Brain (organoid and tissue), 16 donors: ENCODE measurements at places on chromosomes 2 and 18.
A peak's percentile ranks its signal among the peaks of the same experiment; 100 is the strongest.

DNA sequence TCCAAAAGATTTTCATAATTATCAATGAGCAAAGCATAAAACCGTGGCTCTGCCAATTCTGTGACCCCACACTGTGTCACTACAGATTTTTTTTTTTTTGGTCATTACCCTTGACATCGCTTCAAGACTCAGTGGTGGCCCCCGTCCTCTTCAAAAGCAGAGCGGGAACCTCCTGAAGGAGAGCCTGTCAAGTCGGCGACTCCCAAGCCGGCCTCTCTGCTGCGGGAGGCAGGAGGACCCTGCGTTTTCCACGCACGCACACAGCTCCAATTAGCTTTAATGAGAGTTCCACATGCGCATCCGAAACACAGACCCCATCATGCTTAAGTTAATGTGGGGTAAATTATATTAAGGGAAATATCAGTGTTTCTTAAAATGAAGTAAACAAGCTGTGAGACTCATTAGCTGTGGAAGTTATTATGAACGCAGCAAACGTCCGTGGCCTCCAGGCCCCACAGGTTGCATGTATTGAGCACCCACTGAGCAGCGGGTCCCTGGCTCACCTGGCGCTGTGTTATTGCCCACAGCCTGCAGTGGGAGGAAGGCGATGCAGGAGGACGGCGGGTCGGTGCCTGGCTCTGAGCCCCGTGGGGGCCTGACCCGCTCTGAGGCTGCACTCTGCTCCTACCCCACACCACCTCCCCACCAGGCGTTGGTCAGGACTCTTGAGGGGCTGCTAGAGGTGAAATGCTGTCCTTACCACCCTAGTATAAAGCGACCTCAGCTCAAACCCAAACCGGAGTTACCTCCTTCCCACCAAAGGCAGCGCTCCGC, 181.0 kb upstream of the SALL3 start:
- DNase-seq = no peak

GRCh38 chr2:43559391-43560230, 36.2 kb downstream of the THADA start:
- no peak for DNase-seq

- no peak for DNase-seq
These were observed 82.6 kb upstream of the CYP1B1 start for GRCh38 chr2:38158378-38159118.

- no peak for DNase-seq
These were observed 94.9 kb downstream of the FAM161A start for GRCh38 chr2:61759005-61759404.

DNA sequence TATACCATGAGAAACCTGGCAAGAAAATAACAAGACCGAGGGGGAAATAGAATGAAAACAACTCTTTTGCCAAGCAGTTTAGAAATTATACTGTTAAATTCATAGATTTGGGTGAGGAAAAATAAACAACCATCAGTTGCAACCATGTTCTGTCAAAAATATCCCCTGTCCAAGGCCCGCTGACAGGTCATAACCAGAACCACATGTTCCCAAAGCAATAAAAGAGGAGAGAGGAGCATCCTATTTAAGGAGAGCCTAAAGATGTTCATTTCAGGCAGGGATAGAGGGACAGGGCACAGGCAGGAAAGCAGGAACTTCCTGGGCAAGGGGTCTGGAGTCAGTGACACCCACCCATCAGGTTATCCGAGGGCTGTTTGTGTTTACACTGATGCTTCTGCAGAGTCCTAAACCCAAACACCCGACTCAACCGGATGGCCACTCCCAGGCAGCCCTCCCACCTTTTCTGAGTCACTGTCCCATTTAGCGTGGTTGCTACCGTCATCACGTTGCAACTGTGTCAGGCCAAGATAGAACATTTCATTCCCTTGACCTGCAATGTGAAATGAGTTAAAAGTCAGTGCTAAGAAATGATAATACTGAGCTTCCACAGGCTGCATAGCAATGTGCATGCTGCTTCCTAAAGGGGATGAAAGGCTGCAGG, 468.3 kb upstream of the RAB12 start:
- DNase-seq = peak; percentile 34

GRCh38 chr2:47509250-47509649, 106.3 kb downstream of the MSH2 start:
- DNase-seq = no peak

GRCh38 chr18:53566626-53567025, 657.8 kb downstream of the MBD2 start:
- peak; percentile 14 for DNase-seq

DNA sequence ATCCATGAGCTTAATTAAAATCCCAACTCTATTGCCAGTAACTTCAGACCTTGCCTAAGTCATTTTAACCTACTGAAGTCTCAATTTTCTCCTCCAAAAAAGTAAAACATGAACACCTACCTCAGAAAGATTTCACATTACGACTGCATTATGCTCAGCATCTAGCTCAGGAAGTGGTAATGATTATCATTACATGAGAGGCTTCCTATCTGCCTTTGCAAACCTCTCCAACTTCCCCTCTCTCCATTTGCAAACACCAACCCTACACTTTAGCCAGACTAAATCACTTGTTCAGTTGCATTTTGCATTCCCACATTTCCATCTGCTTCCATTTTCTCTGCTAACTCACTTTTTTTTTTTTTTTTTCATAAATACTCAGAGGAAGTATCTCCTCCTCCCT, 6.8 kb downstream of the SLC38A11 start:
- DNase-seq = no peak

DNA sequence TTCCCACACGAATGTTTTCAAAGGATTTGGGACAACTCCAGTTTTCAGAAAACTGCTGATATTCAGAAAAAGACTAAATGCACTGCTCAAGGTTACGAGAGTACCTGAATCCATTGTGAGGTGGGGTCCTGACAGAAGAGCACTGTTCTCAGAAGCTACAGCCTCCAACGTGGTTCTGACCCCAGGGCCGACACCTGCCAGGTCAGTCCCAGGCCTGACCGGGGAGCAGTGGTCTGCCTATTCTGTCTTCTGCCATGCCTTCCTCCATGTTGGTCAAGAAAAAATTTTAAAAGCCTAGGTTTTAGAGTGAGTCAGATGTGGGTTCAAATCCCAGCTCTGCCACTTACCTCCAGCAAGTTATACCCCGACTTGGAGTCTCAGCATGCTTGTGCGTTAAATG, 212.3 kb downstream of the BCL11A start:
- no peak for DNase-seq

DNA sequence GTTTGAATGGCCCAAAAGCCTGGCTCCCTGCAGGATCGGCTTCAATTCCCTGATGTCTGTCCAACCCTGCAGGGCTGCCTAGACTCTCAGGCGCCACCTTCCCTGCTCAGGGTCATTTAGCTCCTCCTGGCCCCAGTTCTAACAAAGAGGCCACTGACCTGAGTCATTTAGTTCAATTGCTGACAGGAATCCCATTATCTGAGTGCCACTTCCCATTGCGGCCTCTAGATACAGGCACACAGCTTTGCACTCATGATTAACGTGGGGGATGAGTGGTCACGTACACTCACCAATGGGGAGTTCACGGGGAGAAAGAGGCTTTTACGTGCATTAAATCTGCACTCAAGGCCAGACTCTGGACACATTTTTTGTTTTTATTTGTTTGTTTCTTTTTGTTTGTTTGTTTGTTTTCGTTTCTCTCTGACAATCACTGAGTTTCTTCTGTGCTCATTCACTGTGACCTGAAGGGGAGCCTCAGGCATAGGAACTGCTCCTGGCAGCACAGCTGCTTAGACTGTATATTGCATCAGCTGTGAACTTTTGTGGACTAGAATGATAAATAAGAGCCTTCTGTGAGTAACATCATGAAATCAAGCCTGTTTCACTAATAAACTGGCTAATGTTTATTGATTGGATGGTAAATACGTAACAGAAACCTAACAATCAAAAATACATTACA, 118.9 kb upstream of the CTNNA2 start:
- DNase-seq = peak; percentile 33

DNA sequence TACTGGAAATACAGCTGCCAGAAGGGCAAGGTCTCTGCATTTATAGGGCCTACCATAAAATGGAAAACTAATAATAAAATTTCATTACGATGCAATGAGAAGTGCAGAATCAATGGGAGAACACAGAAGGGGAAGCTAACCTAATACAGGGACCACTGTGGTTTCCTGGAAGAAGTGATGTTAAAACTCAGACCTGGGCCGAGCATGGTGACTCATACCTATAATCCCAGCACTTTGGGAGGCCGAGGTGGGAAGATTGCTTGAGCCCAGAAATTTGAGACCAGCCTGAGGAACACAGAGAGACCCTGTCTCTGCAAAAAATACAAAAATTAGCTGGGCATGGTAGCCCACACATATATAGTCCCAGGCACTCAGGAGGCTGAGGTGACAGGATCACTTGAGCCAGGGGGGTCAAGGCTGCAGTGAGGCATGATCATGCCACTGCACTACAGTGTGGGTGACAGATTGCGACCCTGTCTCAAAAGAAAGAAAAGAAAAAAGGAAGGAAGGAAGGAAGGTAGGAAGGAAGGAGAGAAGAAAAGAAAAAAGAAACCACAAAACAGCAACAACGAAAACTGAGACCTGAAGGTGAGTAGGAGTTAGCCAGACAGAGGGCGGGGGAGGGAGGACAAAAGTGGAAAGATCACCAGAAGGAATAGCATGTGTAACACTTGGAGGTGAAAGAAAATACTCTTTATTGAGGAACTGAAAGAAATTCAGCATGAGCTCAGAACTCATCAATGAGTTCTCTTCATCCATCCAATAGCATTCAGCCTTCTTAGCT, 58.3 kb upstream of the DTNA start:
- DNase-seq = no peak

GRCh38 chr2:172639823-172640222, 83.9 kb downstream of the PDK1 start:
- no peak for DNase-seq

GRCh38 chr2:105954891-105955290, 210.2 kb downstream of the NCK2 start:
- no peak for DNase-seq

DNA sequence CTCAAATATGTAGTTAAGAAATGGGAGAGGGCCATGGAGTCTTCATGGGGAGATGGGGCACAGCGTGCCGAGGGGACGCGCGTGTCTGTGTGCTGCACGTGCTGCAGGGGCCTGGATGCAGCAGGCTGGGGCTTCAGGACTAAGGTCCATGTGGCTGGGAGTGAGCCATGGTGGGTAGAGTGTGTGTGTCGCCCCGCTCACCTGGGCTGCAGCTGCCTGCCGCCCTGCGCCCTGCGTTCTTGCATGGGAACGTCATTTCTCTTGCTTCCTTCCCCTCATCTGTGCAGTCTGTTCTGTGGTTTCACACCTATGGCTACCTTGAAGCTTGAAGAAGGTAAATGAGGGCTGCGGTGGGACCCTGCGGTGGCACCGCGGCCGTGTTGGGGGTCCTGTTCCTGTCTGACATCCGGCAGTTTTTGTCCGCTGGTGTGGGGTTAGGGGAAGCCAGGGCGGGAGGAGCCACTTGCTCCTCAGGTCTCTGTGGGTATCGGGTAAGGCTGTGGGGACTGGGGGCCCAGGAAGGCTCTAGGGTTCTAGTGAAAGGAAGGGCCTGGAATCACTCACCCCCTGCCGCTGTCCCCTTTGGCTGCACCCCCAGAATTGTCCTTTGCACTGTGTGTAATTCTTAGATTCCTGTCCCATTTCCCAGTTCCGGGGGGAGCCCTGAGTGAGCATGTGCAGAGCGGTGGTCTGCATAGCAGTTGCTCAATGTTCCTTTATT, 54.1 kb upstream of the HS6ST1 start:
- no peak for DNase-seq

- peak; percentile 28 for DNase-seq
These were observed 17.7 kb downstream of the IWS1 start for GRCh38 chr2:127508631-127509034.

DNA sequence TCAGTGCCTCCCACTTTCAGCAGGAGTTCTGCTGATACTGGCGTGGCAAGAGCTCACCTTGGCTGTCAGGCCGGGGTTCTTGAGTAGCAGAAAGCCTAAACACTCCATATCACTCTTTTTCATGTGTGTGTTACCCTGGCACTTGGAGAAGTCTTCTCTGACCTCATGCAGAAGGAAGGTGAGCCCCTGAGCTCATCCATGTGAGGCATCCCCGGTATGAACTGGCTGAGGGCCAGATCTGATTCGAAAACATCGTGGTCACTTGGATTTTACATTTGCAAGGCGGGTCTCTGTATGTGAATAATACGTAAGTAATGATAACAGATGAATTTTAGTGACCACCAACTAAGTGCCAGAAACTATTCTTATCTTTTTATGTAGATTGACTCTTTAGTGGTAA, 93.6 kb downstream of the RAPGEF4 start:
- no peak for DNase-seq

DNA sequence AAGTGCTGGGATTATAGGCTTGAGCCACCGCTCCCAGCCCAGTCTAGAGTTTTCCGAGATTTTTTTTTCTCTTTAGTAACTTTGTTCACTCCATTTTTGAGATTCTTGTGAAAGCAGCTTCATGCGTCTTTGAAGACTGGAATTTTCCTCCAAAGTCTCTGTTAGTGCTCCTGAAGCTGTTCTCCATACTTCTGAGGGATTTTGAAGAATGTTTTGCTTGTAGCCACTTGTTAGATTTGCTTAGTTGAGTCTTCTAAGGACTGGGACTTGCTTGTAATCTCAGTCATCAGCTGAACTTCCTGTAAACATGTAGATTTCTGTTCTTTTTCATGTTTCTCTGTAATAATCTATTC, 234.3 kb downstream of the MYCN start:
- no peak for DNase-seq

DNA sequence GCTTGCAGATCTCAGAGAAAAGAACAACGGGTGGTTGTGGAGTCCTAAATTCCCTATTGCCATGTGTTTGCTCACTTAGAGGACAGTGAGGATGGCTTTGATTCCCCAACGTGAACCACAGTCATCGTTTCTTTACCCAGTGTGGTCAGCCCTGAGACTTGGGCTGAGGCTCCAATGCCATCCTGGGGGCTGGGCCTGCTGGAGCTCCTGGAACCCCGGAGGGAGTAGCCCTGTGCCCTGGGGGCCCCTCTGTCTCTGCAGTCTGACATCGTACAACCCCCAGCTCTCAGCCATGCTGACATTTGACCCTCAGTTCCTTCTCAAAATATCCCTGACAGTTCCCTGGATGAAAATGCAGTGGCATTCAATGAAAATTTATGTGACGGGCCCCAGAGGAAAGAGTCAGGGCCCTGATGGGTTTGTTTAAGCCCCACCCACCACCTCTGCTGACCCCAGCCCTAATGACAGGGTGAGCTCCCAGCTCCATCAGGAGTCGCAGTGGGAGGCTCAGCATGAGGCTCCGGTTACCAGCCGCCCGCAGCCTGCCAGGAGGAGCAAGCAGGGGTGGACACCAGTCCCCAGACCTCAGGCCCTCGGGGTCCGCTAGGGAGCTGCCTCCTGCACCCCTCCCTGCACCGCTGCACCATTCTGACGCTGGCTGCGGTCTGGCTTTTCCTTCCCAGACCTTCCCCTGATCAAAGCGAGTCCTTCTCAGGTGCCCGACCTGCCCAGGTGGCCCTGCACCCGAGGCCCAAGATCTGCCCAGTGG, 120.9 kb downstream of the TWIST2 start:
- no peak for DNase-seq

DNA sequence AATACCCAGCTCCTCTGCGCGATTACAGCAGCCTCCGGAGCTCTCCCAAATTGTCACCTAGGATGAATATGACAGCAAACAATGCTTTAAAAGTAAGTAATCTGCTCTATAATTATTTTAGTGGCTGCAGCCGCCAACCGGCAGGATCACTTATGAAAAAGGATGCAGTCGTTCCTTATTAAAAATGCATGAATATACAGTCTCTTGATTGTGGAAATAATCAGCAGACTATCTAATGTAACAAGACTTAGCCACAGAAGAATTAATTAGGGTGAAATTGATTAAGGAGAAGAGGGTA, 71.8 kb upstream of the STPG4 start:
- peak; percentile 71 for DNase-seq
